T-helper 9 cell (primary cell): ENCODE measurements at places on chromosomes 13 and 19.

DNA sequence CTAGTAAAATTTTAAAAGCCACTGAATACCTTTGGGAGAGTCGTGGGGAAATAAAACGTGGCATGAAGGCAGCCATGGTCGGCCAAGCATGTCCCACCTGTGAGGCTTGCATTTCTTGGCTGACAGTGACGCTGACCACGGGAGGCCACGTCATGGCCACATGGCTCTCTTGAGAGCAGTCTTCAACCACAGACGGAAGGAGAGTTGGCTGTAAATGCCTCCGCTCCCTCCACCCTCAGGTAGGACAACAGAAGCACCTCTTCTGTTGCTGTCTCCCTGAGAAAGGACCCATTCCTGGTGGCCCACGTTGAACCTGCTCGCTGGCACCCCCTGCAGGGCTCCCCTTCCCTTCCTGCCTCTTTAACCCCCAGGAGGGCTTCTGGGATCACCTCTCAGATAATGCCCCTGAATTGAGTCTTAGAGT lies 10.6 kb upstream of the LRRC25 start:
- DNase-seq, result no peak

DNA sequence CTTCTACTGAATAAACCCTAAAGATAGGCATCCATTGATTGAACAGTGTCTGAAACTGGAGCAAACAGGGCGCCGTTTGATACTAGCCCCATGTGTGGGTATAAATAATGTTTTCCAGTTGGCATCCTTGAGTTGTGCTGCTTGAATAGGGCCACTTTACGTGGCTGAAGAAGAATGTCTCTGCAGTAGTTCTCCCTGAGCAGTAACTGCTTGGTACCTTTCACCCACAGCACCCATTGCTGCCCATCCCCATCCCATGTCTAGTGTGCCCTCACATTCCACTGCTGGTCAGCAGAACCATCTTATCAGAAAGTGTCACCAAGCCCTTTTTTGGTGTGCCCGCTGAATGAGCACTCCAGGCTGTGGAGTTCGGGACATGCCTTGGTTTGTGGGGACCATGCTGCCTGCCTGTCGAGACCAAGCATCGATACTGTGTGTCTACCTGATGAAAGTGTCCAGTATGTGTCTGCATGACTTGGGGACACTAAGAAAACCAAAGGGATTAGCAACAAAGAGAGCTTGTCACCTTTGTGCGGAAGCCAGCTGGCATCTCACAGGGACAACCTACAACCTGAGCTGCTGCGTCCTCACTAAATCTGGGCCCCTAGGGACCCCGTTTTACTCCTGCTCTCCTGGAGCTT lies 162.0 kb downstream of the TM9SF2 start:
- no peak for DNase-seq

DNA sequence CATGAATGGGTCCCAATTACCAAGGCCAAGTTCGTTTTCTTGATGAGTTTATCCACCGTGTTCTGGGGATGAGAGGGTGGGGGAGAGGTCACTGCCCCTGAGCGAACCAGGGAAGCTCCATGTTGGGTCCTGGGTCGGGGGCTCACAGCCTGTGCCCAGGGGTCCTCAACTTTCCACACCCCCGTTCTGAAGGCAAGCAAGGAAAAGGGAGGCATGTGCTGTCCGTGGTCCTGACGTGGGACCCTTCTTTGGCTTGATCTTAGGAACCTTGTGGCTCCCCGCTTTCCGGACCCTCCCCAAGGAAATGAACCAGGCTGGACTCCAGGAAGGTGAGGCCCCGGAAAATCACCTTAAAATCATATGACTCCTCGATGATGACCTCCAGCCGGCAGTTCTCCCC lies 18.2 kb upstream of the MEIS3 start:
- no peak for DNase-seq

DNA sequence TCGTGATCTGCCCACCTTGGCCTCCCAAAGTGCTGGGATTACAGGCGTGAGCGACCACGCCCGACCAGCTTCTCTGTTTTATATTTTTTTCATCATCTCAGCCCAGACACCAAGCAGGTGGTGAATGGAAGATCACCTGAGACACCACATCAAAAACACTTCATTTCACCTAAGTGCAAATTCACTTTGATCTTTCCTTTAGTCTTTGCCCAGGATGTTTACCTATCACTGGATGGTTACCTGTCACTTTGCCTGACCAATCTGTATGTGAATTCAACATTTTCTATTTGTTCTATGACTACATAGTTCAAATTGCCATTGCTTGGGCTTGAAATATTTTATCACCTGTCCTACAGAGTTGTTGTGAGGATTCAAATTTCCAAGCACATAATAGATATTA lies 65.7 kb downstream of the PAN3 start:
- no peak for DNase-seq

DNA sequence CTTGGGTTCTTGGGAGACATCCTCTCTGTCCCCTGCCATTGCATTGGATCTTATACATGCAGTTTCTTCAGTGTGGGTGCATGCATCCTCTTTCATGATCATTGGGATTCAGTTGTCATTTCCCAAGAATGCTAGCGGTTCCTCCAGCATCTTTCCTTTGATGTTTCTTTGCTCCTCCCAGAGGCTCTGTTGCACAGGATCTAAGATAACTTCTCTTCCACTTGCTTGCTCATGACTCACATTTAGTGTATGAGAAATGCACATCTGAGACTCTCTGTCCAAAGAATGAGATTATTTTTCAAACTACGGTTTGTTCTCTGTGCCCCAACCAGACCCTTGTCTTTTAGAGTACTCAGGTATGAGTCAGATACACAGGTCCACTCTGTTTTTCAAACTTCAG lies 197.1 kb downstream of the NDFIP2 start:
- DNase-seq, result no peak

DNA sequence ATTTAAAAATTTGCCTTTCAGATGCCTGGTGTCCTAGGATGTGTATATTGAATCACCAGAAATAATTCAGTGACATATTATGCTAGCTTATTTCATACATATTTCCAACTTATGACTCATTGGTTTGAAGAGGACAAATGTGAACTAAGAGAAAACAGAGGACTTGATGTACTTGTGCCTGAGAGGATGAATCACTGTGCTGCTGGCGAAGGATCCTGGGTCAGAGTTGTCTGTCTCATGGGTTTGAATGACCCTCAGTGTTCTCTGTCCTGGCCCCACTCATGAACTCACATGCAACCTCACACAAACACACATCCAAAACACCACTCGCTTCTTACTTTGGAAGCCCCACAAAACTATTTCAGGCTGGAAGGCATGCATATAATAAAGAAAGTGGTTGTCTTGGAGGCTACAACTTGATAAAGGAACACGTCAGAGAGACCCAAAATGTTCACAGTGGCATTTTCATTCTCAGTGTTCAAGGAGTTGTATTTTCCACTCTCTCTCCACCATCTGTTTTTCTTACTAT lies 129.0 kb upstream of the SPRY2 start:
- DNase-seq, result no peak

DNA sequence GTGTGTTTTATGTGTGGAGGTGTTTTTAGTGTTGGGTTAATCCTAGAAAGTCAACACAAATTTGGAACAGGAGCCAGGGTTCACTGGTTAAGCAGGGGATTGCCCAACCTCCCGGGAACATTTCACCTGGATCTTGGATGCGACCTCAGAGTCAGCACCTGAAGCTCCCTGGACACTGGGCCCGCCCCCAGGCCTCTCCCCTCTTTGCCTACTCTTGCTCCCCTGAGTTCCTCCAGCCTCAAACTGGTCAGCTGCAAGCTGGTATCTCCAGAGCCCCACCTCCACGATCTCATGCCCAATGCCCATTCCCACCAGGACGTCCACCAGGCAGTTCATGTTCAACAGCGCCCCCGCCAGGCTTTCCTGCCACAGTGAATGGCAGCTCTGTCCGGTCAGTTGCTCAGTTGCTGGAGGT lies 9.7 kb downstream of the HSD17B14 start:
- DNase-seq, result no peak

DNA sequence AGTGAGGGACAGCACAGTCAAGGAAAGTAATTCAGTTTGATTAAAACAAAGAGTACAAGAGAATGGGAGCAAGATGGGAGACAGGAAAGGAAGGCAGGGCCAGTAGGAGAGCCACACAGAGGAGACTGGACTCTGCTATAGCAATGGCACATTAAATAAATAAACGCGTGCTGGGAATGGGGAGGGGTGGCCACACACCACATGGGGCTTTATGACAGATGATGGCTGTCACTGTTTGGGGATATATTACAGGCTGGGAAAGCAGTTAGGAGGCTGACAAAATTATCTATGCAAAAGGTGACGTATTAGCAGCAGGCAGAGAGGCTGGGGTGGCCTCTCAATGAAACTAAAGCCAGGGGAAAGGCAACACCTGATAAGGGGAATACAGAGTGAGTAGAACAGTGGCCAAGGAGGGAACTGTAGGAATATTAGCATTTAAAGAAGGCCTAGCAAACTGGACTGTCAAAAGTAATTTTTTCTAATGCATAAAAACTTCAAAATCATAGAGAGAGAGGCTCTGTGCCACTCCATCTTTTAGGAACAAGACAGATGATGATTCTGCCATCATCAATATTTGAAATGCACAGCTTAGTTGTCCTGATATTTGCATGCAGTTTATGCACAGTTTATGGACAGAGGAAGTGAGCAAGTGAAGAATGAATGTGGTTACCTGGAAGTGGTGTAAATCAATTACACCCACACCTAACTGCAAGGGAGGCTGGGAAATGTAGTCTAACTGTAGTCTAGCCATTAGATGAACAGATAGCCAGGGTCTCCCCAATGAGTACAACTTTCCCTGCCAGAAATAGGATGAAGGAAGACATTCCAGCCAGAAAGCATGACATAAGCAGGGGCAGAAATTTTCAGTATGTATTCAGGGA lies 346.5 kb downstream of the FOXO1 start:
- no peak for DNase-seq

DNA sequence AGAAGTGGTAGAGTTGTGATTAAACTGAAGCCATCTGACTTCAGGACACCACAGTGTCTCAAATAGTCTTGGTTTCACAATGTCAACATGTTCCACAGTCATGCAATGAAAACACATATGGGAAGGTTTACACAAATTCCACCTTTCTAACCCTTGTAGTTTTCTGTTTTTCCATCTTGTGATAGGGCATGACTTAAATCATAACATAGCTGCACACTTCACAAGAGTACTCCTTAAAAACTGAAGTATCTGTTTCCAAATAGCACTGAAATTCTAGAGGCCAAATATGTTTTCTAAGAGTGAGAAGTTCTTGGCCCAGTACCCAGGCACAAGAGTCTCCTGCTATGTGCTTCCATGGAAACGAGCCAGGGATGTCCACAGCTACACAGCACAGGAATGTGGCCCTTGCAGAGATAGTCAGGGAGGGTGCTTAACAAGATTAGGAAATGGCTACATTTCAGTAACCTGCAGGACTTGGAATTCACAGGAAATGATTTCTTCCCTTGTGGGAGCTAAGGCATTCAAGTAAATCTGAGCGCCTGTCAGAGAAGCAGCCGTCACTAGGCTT lies 269.1 kb downstream of the NDFIP2 start:
- DNase-seq, result no peak

GRCh38 chr19:45499196-45500180 lies 1.2 kb downstream of the PPM1N start:
- DNase-seq, result peak; percentile 34

DNA sequence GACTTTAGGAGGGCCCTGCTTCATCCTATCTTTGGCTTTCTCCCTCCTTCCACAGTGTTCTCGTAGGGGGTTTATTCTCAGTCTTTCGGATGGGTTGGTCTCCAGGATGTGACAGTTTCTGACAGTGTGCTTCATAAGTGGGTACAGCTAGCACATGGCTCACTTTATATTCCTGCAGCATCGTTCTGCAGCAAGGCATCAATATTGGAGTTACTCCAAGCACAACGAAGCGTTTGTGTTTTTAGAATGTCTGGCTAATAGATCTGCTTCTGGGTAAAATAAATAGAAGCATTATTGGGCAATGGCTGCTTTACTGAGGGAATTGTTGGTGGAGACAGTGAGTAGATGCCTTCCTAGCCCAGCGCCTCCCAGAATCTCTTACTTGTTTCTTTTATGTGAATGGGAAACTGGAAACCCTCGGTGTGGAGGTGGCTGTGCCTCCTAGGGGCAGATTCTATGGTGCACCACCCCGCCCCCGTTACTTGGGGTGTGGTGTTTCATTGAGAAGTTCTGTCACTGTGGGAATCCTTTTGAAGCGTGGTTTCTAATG lies 2.0 kb downstream of the FARP1 start:
- no peak for DNase-seq

DNA sequence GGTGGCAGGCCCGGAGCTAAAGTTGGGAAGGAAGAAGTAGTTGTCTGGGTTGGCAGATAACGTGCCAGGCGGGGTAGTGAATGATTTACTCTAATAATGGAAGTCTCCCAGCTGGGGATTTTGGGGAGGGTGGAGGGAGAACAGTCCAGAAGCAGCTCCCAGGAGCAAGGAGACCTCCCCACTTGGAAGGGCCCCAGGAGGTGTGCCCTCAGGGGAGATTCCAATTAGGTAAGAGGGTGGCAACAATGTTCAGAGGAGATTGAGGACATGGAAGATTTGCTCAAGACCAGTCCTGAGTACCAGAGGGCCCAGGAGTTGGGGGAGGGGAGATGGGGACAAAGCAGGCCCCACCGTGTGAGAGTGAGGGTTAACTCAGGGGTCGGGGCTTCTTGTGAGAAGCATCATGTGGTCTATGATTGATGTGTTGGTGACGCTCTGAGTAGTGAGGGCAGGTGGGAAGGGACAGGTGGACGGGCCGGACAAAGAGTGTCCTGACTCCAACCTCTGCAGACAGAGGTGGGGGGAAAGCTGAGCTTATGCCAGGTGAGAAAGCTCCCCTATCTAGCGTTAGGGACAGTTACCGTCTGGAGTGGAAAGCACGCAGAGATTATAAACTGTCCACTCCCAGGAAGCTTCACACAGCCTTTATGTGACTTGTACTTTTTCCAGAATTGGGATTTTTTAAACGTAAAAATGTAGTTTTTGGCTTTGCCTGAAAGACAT lies 3.5 kb downstream of the SPINT2 start:
- DNase-seq, result no peak

DNA sequence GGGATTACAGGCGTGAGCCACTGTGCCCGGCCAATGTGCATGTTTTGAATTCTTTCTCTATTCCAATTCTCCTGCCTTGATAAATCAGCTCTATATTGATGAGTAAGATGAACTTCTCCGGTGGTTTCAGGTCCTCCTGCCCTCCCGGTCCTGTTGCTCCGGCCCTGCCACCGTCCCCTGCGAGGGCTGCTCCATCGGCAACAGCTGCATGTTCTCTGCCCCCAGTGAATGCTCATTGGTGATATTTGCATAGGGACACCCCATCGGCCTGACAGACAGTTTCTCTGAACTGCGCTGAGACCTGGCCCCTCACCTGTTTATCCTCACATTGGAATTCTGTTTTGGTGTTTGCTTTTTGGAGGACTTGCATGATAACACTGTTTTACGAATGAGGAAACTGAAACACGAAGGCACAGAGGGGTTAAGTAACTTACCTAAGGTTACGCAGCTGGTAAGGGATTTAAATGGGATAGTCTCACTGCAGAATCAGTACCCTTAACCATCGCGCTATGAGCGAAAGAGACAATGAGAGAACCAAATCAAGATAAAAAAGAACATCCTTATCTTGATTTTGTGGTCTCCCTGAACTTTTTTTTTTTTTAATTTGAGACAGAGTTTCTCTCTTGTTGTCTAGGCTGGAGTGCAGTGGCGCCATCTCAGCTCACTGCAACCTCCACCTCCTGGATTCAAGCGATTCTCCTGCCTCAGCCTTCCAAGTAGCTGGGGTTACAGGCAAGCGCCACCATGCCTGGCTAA lies 32.2 kb downstream of the ZNF557 start:
- DNase-seq, result no peak

- peak; percentile 58 for DNase-seq
Measured at GRCh38 chr19:39110263-39110967, 15.2 kb upstream of the PAK4 start.

- DNase-seq, result no peak
Measured at GRCh38 chr13:114068656-114069318, 63.6 kb downstream of the RASA3 start.

GRCh38 chr13:114042066-114042815 lies 68.4 kb upstream of the C13orf46 start:
- DNase-seq, result no peak
